NCI-H510A (cell line): ENCODE measurements at places on chromosomes 12 and 14.

- no peak for DNase-seq
These were observed 2.9 kb upstream of the CLMN start for GRCh38 chr14:95322651-95323050.

DNA sequence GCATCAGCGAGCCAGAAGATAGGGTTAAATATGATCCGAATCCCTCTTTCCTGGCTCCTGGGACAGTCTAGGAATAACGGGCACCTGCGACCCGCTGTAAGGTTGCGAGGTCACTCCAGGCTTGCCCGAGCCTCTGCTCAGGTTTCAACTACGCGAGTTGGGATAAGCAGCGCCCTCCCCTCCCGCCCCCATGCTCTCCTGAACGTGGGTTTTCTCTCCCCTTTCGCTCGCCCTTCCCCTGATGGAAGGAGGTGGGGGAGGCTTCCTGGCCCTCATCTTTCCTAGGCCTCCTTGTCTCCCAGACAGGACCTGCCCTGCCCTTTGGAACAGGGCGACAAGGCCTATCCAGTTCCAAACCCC lies 753 bp upstream of the ATP5MC2 start:
- DNase-seq = no peak

DNA sequence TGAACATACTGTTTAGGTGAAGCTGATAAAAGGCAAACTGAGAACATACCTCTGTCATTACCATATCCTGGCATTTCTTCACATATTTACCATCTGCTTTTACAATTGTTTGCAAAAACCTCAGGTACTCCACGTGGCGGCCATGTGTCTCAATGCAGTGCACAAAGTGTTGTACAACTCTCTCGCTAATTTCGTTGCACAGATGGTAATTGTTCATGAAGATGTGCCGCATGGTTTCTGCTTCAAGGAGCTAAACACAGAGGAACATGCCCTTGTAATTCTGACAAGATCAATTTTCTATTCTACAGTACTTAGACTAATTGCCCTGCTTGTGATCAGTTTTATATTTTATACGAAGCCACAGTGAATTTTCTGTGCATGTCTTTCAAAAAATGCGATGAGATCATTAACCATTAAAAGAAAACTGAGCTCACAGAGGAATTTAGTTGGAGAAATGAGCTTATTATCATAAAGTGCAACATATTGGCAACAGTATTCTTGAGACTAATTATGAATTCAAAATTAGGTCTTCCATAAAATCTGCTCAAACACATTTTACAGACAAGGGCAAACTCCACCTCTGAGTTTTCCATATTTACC lies 233.8 kb downstream of the ITPR2 start:
- no peak for DNase-seq

GRCh38 chr14:96261772-96262655 lies 6.0 kb downstream of the BDKRB1 start:
- DNase-seq = no peak

- no peak for DNase-seq
These were observed 36.2 kb downstream of the SYNE3 start for GRCh38 chr14:95480109-95480886.

GRCh38 chr14:103124501-103125001 lies 1.3 kb downstream of the TNFAIP2 start:
- no peak for DNase-seq

DNA sequence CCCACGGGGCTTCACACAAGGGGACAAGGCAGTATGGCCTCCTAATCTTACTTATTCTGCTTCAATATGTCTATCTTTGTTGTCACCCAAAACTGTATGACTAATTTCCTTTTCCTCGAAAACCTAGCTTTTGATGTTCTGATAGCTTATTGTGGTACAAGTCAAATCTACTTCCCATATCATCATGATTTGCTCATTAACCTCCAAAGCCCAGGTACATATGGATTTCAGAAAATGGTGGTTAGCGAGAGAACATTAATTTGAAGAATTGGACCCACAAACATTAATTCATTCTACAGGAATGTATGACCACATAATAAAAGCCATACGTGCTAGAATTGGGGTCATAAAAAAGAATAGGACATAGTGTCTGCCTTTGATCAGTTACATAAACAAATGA lies 412.5 kb downstream of the CCDC91 start:
- no peak for DNase-seq

GRCh38 chr12:6053541-6053940 lies 70.9 kb downstream of the VWF start:
- DNase-seq = no peak

GRCh38 chr14:72741826-72742117 lies 152.1 kb downstream of the DPF3 start:
- no peak for DNase-seq

GRCh38 chr12:6943722-6944380 lies at the start of the genes C12orf57 and RNU7-1:
Gene C12orf57, plus strand, starts transcription at chr12:6944022. Its CDS starts 100 bp downstream, at chr12:6944122.
Gene RNU7-1, plus strand, starts transcription at chr12:6943816.
- peak; percentile 65 for DNase-seq

GRCh38 chr14:101721951-101722661 lies 39.4 kb upstream of the PPP2R5C start:
- no peak for DNase-seq

DNA sequence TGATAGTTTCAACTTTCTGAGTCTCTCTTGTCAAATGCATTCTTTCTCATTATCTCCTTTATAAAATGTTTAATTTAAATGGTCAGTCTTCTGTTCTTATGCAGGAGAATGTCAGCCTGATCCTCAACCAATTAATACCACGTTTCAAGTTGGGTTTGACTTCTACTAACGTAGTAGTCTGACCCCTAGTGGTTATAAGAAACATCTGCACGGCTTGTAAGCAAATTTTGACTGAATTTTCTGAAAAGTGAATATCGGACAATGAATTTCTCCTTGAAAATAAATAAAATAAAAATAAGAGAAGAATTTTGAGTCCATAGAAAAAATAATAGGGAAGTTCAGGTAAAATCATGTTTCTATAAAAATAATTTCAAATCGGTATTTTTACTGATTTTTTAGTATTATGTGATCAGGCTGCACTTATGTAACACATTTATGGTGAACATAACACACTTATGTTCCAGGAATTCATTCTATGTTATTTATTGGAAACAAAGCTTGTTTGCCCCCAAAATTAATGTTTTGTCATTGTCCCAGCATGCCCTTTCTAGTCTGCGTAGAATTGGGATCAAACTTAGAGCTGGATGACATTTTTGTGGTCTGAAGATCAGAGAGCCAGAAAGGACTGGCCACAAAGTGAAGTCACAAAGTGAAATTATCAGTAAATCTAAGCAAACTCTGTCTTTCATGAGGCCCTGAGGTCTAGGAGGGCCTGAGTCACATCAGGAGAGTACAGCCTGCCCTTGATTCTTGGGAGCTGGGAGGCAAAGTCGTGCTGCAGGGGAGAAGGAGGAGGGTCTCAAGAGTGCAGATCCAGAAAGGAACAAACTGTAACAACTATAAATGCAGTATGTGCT lies 101.2 kb upstream of the STXBP6 start:
- peak; percentile 2 for DNase-seq

DNA sequence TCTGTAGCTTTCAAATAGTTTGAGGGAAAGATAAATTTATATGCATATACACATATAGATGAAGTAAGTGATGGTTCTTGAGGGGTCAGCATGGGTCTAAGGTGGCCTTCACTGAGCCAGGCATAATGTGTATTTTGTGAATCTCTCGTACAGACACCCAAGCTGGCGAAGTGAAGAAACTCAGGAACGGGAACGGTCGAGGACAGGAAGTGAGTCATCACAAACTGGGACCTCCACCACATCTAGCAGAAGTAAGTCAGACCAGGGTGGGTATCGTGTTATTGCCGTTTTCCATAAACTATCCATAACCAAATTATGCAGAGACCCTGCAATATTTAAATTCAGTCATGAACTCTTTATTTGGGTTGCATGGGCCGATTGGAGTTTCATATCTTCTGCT lies 15.4 kb upstream of the TNS2 start:
- DNase-seq = no peak

DNA sequence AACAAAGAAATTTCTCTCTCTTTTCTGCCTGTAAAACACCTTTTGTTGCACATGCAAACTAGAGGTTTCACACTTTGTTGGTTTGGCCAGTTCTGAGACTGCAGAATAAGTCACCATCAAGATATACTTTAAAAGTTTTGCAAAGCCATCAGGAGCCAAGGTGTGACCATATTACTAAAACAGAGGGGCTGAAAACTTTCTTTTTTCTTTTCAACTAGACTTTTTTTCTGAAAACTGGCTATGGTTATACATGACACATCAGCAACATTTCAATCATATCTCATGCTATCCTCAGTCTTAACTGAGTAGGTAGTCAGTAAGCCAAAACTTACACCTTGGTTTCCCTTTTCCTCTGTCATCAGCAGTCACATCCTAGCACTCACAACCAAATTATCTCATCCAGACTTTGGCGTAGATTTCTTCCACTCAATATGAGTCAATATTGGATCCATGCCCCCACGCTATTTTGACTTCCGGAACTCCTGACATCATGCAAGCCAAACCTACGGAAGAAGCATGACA lies 4.1 kb upstream of the IFNG start:
- DNase-seq = no peak

DNA sequence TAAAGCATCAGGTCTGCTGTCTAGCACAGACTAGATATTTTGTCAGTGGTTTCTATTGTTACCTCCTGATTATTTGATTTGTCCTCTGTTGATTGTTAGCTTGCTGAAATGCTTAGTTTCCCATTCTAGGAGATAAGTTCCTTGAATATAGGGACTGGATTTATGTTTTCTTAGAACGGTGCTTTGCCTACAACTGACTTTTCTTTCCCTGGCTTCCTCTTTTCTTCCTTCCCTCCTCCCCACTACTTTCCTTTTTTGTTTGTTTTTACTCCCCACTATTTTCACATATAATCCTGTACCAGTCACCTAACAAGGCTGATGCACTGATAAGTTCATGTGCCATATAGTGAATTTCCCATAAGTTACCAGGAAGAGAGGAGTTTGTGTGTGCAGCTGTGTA lies 58.5 kb upstream of the METAP2 start:
- DNase-seq = no peak

DNA sequence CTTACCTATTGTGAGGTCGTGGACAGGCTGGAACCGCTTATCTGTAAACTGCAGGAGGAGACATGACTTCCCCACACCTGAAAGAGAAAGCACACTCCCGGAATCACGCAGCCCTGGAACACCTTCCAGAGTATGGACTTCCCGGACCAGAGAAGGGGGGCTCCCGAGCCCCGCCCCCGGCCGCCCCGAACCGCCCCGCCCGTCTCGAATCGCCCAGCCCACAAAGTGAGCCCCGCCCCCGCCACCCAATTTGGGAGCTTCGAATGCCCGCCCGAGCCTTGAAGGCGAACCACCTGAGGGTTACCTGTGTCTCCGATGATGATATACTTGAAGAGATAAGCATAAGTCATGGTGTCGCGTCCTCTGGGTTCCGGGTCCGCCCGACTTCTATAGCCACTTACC lies 235 bp downstream of the RAB2B start:
- no peak for DNase-seq

DNA sequence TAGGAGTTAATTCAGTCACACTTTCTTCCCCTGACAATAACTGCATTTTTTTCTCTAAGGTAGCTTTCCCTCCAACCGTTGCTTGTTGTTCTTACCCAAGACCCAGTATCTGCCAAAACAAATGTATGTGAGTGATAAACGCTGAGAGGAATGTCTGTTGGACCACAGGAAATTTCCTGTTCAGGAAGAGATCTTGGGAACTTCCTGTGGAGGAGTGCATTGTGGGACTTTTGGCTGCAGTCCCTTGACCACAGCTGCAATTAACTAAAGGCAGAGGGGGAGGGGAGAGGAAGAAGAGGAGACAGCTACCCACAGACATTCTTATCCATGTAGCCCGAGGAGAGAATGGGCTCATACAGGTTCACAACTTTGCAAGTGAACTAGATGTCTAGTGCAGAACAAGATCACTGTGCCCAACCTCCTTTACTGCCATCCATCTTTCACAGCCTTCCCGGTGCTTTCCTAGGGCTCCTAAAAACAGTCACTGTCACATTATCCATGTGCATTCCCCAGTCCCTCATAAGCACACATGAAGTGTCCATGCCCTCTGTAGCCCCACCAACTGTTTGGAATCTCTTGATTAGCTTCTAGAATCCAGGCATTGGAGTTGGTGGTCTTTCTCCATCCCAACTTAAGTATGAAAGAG lies 149.5 kb downstream of the ETV6 start:
- DNase-seq = no peak

- no peak for DNase-seq
These were observed 3.9 kb downstream of the MARCHF9 start for GRCh38 chr12:57758552-57759359.

- no peak for DNase-seq
These were observed 161.4 kb upstream of the GZMB start for GRCh38 chr14:24795406-24795805.

GRCh38 chr14:49505041-49505766 lies 81.0 kb downstream of the RPS29 start:
- DNase-seq = no peak

DNA sequence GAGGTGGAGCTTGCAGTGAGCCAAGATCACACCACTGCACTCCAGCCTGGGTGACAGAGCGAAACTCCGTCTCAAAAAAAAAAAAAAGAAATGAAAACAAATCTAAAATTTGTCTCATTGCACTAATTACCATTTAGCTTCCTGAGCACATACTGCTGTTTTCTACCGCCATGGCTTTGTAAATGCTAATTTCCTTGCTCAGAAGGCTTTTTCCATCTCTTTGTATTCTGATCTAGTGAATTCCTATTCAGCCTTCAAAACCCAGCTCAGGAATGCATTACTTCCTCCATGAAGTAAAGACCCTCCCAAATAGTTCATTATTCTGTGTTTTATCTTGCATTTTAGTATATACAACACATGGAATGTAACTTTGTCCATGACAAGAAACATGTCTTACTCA lies 33.6 kb downstream of the CEP83 start:
- DNase-seq = no peak

DNA sequence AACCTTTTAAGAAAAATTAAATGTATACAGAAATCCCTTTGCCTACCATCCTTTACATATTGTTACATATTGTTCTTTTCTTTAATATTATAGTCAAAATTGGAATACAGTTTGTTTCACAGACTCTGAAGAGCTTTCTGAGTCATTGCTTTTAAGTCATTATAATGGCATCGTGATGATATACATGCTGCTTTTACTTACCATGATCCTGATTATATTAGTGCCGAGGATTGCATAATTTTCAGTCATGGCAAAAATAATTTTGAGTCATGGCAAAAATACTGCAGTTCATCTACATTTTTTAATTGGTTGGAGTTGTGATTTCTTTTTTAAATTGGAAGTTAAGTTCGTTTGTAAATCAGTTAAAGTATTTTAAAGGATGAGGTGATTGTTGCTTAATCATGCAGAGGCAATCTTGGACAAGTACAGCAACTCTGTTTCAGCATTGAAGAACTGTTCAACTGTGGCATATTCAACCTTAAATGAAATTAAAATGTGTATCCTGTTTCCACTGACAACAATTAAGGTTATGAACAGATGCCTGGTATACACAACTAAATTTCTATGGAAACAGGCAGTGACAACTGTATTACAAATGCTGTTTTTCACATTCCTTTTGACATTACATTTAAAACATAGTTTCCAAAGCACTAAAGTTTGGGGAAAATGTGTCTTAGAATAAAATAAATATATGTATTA lies 142.3 kb downstream of the PCNX1 start:
- DNase-seq = no peak

GRCh38 chr14:90675399-90675798 lies 140.8 kb downstream of the TTC7B start:
- DNase-seq = no peak
